ENCODE measurements at places on chromosomes 5 and 9. TPM values are rescaled to one million over a fixed set of nuclear protein-coding genes. Genes with fewer than 3 reads are reported as not detected.
A peak's percentile ranks its signal among the peaks of the same experiment; 100 is the strongest.

Gene DOK3
- total RNA-seq = 0.25 TPM

Gene ECM2
- 5.4 TPM for total RNA-seq

Gene MPDZ
- total RNA-seq = 29.2 TPM

Gene WDR38
- total RNA-seq = not detected

Gene WWC1
- 7.1 TPM for total RNA-seq

Gene TICAM2
- total RNA-seq = 1.9 TPM

Gene SLC9A3
- 1.7 TPM for total RNA-seq

Gene SPATA31C1
- not detected for total RNA-seq

DNA sequence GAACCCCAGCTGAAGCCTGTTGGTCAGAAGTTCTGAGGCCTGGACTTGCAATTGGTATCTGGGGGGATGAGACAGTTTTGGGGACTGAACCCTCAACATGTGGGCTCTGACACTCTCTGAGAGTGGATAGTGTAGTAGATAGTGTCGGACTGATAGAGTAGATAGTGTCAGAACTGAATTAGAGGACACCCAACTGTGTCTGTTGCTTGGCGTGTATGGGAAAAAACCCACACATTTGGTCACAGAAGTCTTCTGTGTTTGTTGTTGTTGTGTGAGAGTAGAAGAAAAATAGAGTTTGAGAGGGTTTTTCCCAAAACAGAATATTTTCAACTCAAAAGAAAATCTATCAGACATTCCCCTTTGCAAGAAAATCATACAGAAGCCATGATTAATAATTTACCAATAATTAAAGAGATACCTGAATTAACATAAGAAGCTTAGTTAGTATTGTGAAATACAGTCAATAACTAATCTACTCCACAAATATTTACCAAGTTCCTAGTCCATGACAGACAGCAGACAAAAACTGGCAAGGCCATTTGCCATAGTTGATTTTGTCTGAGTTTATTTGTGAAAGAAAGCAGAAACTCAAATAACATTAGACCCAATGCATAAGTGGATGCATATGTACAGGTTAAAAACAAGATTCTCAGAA is 170.9 kb downstream of the CTNND2 start:
- no peaks in the 10 kb centered on the region for H3K27me3 ChIP-seq
- no peaks in the 10 kb centered on the region for H3K36me3 ChIP-seq
- H3K27ac ChIP-seq = no peak overlapping the region
- H3K4me3 ChIP-seq = no peak overlapping the region
- no peak for DNase-seq
- H3K4me1 ChIP-seq = no peaks in the 10 kb centered on the region

DNA sequence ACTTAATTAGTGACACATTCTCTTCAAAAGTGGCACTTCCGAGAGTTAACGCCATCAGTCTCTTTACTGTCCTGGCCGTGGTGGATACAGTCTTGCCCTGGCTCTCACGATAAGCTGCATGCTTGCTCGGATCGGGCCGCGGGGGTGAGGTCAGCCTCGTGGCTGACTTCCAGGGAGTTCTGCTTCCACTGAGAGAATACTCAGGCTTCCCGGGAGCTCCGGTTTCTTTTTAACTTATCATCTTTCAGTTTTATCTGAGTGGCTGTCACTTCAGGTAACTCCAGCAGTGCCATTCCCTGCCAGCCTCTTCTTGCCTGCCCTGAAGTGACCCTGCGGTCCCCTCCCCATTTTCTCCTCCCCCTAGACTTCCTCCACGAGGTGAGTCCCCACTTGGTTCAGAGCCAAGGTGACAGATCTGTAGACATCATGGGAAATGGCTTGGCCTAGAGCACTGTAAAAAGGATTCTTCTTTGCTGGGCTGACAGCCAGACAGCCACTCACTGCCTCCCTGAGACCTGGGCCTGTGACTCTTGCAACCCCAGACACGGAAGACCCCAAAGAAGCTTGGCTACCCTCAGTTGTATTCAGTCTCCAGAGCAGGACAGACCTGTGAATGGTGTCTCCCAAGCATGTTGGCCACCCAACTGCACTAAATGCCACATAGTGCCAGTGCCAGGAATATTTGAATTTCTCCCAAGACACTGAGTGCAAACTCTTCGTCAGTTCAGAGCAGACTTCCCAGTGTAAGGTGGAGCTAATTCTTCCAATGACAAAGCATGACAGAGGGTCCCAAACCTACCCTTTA is 95.1 kb downstream of the DAPK1 start:
- H3K36me3 ChIP-seq = no peaks in the 10 kb centered on the region
- no peak overlapping the region for H3K27ac ChIP-seq
- peak overlapping the region; percentile 35 for H3K4me3 ChIP-seq
- peak; percentile 86 for DNase-seq

- peaks cover 40% of the 10 kb centered on the region for H3K4me1 ChIP-seq
- no peaks in the 10 kb centered on the region for H3K27me3 ChIP-seq
- H3K4me3 ChIP-seq = no peak overlapping the region
- DNase-seq = peak; percentile 50
- no peaks in the 10 kb centered on the region for H3K36me3 ChIP-seq
Observed at GRCh38 chr9:70933321-70933720, 188.1 kb downstream of the TRPM3 start.

- H3K4me1 ChIP-seq = peaks cover 14% of the 10 kb centered on the region
- no peaks in the 10 kb centered on the region for H3K36me3 ChIP-seq
- H3K27me3 ChIP-seq = no peaks in the 10 kb centered on the region
- H3K27ac ChIP-seq = no peak overlapping the region
- DNase-seq = no peak
Observed at GRCh38 chr5:78364005-78364404, 3.6 kb downstream of the SCAMP1 start.

GRCh38 chr5:127804886-127805426 is 101.8 kb downstream of the CCDC192 start:
- no peaks in the 10 kb centered on the region for H3K36me3 ChIP-seq
- H3K27ac ChIP-seq = no peak overlapping the region
- peaks cover 34% of the 10 kb centered on the region for H3K4me1 ChIP-seq

GRCh38 chr5:130237721-130238120 is 333.5 kb downstream of the CHSY3 start:
- no peaks in the 10 kb centered on the region for H3K27me3 ChIP-seq
- no peaks in the 10 kb centered on the region for H3K4me1 ChIP-seq

DNA sequence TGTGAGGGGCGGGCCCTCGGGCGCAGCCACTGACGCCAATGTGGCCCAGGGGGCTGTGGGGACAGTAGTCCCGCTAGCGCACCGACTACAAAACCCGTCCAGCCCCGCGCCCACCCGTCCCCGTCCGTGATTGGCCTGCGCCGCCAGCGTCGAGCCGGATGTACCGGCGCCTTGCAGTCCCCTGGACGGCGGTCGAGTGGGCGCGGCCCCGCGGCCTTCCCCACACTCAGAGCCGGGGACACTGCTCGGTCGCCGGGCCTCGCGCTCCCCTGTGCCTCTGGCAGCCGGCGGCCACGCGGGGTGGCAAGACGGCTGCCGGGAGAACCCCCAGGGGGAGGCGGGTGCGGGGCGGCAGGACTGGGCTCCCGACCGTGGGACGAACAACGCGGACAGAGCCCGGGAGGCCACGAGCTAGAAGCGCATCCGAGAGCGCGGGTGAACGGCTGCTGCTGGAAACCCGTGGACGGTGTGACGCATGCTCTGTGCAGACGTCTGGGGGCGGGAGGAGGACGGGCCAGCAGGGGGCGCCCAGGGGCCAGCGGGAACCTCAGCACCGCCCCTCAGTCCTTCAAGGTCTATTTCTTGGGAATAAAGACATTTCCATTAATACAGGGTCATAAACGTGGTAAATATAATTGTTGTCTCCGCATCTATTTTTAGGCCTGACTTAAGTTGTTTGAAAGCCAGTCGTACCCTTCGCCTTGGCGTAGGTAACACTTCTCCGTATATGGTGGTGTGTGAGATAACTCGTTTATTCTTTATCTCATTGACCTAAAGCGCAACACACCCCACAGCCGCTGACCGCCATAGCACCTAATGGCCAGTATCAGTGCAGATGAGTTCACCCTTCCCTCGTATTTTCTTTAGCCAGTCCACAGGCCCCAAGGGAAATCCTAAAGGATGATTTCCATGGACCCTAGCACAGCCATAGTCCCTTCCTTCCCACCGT is 629 bp upstream of the BICD2 start:
- peak overlapping the region; percentile 98 for H3K27ac ChIP-seq
- no peaks in the 10 kb centered on the region for H3K27me3 ChIP-seq
- H3K36me3 ChIP-seq = no peaks in the 10 kb centered on the region
- H3K4me1 ChIP-seq = peaks cover 17% of the 10 kb centered on the region

- H3K36me3 ChIP-seq = no peaks in the 10 kb centered on the region
- no peak for DNase-seq
- H3K27ac ChIP-seq = no peak overlapping the region
- H3K4me1 ChIP-seq = no peaks in the 10 kb centered on the region
- no peak overlapping the region for H3K4me3 ChIP-seq
Observed at GRCh38 chr9:28092981-28093936, 520.0 kb upstream of the C9orf72 start.

DNA sequence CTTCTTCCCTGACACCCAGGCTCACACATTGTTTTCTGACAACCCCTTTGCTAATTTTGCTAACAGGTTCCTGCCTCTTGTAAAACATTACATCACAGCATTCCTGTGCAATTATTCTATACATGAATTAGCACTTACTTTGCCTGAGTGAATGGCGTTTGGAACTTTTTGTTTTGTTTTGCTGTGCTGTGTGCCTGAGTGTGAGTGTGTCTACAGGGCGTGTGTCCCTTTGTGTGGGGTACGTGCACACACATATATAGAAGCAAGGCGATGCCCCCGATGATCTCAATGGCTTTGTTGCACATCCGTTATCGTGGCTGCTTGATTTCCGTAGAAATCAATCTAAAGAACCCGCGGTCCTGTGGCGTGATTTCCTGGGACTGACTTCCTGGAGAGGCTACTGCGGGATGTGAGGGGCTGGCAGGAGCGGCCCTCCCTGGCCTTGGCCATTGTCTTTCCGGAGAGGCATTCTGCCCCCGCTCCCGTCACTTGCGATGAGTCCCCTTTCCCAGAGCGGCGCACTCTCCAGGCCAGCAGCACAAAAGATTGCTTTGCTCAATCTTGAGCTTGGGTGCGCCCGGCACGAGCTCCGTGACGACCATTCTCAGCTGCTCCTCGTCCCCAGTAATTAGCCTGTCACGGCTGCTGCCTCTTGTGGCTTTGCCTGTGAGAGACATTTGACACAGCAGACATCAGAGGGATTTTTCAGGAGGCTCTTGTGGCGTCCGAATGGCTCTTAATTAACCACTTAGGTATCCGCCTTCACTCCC is 398.1 kb upstream of the IRX1 start:
- no peaks in the 10 kb centered on the region for H3K36me3 ChIP-seq
- no peaks in the 10 kb centered on the region for H3K4me1 ChIP-seq

DNA sequence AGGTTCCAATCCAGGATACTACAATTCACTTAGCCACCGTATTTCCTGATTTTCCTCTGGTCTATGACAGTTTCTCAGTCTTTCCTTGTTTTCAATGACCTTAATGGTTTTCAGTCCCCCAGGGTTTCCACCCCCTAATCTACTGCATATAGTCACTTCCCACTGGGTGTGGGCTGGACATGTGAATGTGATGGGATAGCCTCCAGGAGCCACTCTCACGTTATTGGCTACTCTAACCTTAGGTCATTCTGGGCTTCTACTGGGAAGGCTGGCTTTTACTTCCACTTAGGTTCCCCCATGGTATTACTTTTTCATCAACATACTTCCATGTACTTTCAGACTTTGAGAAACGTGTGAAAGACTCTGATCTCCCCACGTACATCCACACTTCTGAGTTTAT is 46.5 kb downstream of the ISOC1 start:
- DNase-seq = no peak
- no peak overlapping the region for H3K4me3 ChIP-seq
- no peaks in the 10 kb centered on the region for H3K36me3 ChIP-seq
- H3K27ac ChIP-seq = no peak overlapping the region
- no peaks in the 10 kb centered on the region for H3K27me3 ChIP-seq

Data from GM23248 (cell line).